Hepatocyte (in vitro differentiated cells): ENCODE measurements at places on chromosomes 3 and 15.
A peak's percentile ranks its signal among the peaks of the same experiment; 100 is the strongest.

- no peak for DNase-seq
These were observed 121.8 kb downstream of the ADAMTSL3 start for GRCh38 chr15:83775738-83776137.

DNA sequence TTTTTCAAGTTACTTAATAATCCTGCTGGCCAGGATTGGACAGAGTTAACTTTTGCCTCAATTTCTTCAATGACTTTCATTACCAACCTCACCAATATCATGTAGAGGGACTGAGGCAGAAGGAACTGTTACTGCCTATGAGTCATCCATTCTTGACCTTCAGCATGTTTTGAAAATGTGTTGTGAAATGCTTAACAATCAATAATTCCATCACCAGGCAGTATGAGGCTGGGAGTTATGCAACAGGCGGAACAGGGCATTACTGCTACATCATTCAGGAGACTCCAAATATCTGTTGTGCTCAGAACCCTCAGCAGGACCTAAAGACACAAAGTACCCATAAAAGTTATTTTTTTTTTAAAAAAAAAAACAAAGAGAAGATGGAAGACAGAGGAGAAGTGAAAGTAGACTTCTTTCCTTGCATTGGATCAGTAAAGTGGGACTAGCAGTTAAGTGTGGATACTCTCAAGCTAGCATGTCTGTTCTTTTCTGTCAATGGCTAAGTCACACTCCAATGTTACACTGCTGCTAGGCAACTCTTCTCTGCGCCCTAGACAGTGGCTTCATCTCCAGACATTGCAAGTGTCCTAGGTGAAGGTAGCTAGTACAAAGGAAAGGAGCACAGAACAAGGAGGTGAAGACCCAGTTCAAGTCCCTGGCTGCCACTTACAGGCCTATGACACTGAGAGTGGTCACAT, 184.9 kb upstream of the LPP start:
- DNase-seq: peak; percentile 47

- DNase-seq: no peak
These were observed 199.4 kb upstream of the TTC14 start for GRCh38 chr3:180402471-180403073.

DNA sequence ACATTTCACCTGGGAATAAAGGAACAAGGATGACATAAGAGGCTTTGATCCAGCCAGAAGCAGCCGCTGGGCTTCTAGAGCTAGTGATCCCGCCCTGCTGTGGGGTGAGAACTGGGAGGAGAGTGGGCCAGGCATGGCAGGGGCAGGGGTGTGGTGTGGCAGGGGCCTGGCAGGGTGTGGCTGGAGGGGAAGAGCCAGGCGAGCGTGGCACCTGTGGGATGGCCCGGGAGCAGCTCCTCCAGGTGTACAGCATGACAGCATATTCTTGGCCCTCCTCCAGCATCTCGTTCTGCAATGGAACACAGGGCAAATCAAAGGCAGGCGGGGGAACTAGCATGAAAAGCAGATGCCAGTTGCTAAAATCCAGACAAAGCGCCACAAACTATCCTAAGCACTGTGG, 35.5 kb downstream of the CYFIP1 start:
- no peak for DNase-seq

DNA sequence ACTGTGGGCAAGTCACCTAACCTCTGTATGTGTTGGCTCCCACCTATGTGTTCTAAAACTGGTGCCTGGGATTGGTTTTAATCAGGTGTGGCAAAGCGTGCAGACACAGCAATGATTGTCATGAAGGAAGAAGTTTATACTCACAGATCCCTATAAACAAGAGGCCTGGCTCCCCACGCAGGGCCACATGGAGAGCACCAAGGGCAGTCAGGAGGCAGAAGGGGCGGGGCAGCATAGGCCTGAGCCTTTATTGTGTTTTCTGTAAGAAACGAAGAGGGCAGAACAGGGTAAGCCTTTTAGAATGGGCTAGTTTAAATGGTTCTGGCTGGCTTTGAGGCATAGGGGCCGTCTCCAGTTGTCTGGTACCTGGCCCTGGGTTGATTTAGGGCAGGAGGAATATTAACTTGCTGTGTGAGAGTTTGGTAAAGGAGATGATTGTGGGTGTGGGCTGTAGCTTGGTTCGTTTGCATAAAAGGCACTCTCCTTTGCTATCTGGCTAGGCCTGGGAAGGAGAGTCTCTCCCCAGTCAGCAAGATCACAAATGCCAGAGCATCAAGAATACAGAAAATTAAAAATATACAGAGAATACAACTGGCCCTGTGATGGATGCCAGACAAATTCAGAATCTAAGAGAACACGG, 2.2 kb upstream of the FBXW12 start:
- DNase-seq: peak; percentile 19

- DNase-seq: no peak
These were observed 127.1 kb upstream of the SMAD3 start for GRCh38 chr15:66938114-66938830.

- DNase-seq: no peak
These were observed 29.9 kb upstream of the GNB5 start for GRCh38 chr15:52220937-52221660.

DNA sequence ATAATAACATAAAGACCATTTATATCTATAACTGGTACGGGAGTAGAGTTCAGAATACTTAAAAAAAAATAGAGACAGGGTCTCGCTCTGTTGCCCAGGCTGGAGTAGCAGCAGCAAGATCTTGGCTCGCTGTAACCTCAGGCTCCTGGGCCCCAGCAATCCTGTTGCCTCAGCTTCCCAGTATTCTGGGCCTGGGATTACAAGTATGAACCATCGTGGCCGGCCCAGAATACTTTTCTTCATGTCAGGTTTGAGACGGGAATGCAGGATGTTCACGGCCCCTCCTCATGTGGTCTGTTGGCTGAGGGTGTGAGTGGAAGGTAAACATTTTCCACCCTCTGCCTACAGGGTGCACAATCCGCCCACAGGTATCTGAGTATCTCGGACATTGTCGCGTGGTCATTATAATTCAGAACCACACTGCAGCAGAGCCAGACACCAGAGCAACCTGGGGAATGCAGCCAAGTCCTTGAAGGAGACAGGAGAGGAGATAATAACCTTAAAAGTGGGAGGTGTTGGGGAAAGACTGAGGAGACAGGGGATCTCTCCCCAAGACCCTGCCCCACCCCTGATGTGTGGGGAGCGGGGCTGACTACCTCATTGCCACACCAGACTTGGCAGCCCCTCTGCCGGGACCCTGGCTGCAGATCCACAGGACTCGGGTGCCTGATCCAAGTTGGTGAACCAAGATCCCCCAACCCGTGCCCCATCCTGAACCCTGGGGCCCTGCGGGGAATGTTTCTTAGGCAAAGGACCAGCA, 106.8 kb downstream of the ADCY5 start:
- no peak for DNase-seq

DNA sequence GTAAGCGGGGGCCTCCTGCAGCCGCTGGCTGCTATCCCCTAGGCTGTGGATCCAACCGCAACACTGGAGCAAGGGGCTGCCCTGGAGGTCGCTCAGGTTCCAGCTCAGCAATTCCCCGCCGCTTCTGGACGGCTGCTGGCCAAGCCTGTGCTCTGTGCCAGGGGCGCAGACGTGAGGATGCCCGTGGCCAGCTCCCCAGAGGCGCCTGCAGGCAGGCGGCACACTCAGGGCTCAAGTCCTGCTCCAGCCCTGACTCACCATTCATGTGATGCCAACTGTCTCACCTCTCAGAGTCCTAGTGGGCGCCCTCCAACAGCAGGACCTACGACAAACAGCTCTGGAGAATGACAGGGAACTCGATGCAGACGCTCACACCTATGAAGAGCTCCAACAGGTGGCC, 31.6 kb downstream of the KLHL25 start:
- no peak for DNase-seq

GRCh38 chr15:33149919-33150318, 44.6 kb downstream of the FMN1 start:
- no peak for DNase-seq

GRCh38 chr3:156300929-156301840, 180.8 kb downstream of the KCNAB1 start:
- no peak for DNase-seq

GRCh38 chr15:69610277-69610676, 157.7 kb downstream of the RPLP1 start:
- DNase-seq: no peak

DNA sequence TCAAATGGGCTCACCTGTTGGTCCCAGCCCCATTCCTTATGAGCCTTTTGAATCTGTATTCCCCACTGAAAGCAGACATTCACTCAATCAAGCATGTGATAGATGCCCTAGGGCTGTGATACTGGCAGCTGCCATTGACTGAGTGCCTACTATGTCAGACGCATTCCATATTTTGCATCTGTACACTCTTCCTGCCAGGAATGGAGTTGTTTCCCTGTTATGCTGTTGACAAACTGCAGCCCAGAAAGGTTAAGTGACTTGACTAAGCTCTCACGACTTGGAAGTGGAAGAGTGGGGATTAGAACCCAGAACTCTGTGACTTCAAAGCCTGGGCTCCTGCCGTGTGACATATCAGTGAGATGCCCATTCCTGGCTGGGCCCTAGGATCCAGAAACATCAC, 211.4 kb downstream of the RPLP1 start:
- no peak for DNase-seq
